Anterior cingulate cortex (tissue), 58 donors: ENCODE measurements at places on chromosomes 7 and 10.
A peak's percentile ranks its signal among the peaks of the same experiment; 100 is the strongest.

DNA sequence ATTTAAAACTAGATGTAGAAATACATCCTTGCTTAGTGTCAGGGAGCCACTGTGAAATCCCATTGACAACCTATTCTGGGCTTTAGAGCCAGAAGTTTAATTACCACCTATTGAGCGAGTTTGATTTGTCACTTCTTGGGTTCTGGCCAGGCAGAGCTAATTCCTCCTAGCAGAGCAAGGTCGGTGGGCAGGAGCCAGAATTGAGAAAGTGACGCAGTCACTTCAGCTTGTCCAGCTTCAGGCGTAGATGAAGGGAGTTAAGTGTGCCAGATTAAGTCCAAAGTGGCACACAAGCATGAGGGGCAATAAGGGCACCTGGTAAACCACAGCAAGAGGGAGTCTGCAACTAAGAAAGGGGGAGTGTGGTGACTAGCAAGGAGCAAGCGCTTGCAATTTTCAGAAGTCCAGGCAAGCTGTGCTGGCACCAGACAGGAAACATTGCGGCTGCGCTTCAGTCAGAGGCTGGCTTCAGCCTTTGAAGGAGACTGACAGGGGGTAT, 119.4 kb downstream of the ST7 start:
- peak; percentile 66 for DNase-seq

- DNase-seq: no peak
These were observed 12.4 kb downstream of the MTPN start for GRCh38 chr7:135964791-135965190.

GRCh38 chr10:126904818-126905701, at the start of gene DOCK1:
Gene DOCK1 (plus strand): TSS chr10:126905428. CDS start chr10:126905518, 90 bp downstream.
- no peak for DNase-seq

DNA sequence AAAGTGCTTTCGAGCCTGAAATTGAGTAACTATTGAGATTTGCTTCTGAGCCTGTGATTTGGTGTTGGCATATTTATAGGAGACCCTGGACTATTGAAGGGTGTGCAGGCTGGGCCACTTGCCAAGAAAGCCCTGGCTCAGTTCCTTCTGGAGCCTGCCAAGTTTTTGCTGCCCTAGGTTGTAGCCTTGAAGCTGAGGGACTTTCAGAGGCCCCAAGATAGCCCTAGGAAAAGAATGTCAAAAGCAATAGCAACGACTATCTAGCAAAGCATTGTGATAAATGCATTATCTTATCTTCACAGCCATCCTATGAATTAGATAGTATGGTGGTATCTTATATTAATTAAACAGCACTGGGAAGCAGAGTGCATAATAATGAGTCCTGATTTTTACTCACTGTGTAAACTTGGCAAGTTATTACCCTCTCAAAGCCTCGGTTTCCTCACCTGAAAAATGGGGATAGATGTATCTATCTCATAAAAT, 473.7 kb upstream of the PODXL start:
- DNase-seq: peak; percentile 36

DNA sequence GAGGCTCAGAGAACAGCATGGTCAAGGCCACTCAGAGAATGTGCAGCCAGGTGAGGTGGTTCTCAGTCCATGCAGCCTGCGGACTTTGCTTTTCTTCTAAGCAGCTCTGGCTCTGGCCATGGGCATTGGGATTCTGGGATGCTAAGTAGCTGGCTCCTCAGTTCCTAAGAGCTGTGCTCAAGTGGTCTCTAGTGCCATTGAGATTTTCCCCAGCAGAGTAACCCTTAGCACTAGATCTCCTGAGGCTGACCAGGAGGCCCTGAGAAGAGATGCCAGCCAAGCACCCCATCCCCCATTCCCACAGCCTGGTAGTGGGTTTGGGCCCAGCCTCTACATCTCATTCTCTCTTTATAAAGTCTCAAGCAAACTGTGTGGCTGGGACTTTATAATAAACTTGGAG, 77.1 kb downstream of the KCNMA1 start:
- DNase-seq: no peak
